Stimulated activated CD8-positive, alpha-beta memory T cell treated with anti-CD3 and anti-CD28 coated beads, Interleukin-15, amount 100 ng/mL, for 4 hours (primary cell): ENCODE measurements at places on chromosomes 16 and 17.
A peak's percentile ranks its signal among the peaks of the same experiment; 100 is the strongest.

GRCh38 chr16:57637020-57637419 lies 8.6 kb downstream of the ADGRG1 start:
- no peak for DNase-seq

DNA sequence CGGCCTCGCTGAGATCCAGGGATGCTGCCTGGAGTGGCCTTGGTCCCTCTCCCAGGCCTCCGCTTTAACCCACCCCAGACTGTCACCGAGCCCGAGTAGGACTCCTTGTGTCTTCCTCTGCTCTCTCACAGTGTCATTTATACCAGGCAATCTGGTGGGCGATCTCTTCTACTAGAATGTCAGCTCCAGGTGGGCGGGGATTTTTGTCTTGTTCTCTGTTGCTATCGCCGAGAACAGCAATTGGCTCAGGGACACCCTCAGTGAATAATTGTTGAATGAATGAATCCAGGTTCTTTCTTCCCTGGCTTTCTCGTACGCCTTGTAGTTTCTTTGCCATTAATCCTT lies 591 bp downstream of the DHX38 start:
- no peak for DNase-seq

DNA sequence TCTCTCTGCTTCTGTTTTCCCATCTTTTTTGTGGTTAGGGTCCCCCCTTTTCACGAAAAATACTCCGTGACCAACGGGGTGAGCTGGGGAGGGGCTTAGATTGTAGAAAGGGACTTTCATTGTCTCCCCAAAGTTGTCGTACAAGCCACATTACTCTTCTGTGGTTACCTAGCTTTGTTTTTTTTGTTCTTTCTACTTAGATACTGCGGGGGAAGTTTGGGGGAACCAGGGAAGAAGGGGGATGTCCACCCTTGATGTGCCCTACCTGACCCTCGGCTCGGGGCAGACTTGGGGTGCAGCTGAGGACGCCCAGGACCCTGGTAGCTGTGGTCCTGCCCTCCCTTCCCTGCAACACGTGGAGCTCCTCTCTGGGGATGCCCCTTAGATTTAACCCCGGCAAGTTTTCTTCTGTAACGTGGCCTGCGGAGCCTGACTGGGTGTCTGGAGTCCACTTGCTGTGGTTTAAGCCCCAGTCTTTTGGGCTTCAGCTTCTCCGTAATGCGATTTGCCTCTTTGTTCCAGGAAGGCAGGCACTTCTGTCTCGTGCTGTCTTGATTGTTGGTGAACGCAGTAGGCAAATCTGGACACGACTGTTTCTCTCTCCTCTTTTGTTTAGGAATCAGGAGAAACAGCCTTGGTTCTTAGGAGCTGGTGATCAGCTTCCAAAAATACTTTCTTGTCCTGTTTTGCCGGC lies 892 bp downstream of the ABCC1 start:
- no peak for DNase-seq

DNA sequence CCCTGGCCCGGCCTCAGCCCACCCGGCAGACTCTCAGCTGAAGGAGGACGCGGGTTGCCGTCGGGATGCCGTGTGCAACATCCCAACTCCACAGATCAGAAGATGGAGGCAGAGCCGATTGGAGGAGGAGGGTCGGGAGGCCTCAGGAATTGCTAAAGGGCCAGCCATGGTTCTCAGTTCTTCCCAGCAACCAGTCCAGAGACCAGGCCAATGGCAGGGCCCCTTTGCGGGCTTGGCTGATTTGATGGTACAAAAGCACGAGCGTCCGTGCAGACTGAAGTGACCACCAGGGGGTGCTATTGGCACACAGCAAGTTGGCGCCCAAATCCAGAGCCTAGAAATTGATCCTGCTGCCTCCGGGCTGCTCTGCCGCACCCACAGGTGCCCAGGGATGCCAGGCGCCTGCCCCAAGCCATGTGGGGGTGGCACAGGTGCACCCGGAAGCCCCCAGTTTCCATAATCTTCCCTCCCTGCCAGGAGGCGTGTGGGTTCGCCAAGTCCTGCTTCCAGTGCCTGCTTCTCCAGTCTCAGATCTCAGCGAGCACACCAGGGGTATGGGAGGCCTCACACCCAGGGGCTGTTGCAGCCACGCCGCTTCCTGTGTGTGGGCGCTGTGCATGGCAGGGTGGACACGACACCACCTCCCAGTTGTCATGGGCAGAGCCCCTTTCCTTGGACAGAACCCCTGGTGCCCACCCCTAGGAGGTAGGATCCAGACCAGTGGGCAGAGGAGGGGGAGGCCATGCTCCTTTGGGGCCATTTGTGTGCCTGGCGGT lies 7.1 kb upstream of the TEX19 start:
- peak; percentile 54 for DNase-seq

DNA sequence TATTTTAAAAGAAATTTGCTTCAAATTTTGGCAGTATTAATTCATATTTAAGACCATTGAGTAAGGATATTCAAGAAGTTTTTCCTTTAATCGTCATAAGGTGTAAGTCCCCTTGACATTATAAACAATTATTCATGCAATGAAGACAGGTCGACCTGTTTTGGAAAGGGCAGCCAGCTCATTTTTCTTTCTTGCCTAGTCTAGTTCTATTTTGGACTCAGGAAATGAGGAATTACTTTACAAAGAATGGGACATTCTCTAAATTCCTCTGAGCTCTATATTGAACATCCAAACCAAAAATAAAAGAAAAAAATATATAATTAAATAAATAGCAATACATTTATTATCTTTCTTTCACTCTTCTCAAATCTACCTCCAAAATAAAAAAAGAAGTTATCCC lies 595.6 kb upstream of the KIF2B start:
- no peak for DNase-seq

GRCh38 chr17:39151943-39152818 lies 744 bp upstream of the PLXDC1 start:
- DNase-seq: no peak

DNA sequence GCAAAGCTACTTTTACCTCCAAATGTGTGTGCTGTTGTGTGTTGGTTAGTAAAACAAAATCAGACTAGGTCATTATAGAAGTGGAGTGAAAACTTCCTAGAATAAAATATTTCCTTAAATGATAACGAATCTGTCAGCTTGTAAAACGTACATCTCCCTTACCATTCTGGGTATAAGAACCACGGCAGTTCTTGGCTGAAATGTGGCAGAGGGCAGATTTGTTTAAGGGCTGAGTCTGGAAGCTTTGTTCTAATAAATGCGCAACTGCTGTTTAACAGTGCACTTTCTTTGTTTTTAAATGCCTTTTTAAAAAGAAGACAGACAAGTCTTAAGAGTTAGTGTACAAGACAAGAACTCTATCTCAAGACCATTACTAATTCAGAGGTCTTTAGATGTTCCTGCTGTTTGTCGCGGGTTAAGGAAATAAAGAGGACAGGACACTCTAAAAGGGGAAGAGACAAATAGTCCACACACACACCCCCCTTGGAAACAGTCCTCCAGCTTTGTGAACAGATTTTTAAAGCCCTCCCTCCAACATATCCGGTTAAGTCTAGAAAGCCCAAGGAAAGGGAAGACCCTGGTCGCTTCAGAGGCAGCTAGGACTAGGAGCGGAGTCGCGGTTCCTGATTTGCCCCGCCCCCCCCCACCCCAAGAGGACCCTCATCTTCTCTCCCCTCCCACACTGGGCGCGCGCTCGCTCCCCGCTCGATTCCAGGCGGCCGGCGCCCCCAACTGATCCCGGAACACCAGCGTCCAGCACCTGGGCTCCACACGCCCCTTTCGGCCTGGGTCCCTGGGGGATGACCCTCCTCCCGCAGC lies 658 bp downstream of the SYNRG start:
- DNase-seq: peak; percentile 9

- no peak for DNase-seq
Observed at GRCh38 chr17:79950306-79950705, 85.4 kb downstream of the TBC1D16 start.

DNA sequence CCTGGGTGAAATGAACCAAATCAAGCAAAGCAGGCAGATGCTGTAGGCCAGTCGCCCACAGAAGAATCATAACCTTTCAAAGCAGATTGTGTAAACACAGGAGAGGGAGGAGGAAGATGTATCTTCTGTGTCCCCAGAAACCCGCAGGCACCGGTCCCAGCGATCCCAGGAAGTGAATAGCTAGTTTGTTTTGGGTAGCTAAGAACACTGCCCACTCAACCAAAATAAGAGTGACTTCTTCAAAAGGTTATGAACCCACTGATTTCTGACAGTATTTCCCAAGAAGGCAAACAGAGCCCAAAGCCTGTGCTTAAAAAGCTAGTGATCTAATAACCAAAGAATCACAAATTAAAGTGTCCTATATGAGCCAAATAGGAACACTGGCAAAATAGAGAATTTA lies 67.8 kb downstream of the GRIN2A start:
- no peak for DNase-seq

GRCh38 chr17:78307887-78308638 lies 51.8 kb downstream of the SOCS3 start:
- no peak for DNase-seq

- DNase-seq: no peak
Observed at GRCh38 chr16:55480228-55480655, 1.2 kb downstream of the MMP2 start.

DNA sequence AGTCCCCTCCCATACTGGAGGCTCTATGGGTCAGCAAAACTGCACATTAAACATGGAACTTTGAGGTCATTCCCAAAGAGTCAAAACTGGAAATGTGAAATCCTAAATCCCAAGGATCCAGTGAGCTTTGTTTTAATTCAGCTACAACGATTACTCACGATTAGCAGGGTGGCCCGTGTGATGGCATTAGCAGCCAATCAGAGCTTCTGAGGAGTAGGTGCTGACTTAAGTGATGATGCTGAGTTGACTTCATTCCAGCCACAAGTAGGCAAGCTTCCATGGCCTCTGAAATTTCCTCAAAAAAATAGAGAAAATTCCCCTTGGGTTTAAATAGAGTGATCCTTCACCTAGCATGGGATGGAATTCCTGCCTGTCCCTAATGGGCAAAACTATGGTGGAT lies 28.1 kb upstream of the BEAN1 start:
- no peak for DNase-seq

DNA sequence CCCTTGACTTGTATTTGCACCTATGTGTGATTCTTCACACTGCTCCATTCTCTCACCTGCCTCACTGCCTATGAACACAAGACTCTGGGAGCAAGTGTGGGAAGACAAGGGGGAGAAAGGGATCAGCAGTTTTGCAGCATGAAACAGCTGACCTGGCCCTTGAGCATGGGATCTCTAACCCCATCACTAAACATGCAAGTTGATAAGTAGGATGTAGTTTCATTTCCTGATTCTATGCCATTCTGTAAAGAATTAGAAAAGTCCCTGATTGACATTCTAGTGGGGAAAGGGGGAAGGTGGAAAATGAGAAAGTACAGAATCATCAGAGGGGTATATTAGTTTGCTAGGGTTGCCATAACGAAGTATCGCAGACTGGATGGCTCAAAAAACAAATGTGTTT lies 25.3 kb upstream of the MYOCD start:
- no peak for DNase-seq

- no peak for DNase-seq
Observed at GRCh38 chr16:11171448-11171709, 84.6 kb downstream of the SOCS1 start.

- no peak for DNase-seq
Observed at GRCh38 chr16:74888232-74888862, 96.6 kb downstream of the WDR59 start.

DNA sequence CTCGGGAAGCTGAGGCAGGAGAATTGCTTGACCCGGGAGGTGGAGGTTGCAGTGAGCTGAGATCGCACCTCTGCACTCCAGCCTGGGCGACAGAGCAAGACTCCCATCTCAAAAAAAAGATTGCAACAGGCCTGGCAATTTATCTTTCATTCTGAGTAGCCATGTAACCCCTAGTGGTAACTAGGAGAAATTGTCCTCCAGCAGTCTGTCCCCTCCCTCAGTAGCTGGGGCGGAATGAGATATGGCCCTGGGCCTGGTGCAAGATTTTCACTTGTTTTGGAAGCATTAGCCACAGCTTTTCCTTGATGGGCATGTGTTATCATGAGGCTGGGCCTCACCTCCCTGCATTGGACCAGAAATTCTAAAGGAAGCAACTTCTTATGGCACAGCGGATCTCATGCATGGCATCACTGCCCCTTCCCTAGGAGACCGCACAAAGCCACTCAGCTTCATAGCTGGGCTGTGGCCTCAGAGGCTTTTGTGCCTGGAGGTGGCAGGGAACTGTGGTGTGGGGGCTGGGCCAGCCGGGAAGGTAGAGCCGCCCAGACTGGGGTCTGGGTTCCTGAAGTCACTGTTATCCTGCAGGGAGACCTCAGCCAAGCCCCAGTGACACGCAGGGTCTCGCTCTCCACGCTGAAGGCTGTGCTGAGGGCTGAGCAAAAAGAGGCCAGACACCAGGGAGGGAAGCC lies 13.4 kb downstream of the NATD1 start:
- no peak for DNase-seq

DNA sequence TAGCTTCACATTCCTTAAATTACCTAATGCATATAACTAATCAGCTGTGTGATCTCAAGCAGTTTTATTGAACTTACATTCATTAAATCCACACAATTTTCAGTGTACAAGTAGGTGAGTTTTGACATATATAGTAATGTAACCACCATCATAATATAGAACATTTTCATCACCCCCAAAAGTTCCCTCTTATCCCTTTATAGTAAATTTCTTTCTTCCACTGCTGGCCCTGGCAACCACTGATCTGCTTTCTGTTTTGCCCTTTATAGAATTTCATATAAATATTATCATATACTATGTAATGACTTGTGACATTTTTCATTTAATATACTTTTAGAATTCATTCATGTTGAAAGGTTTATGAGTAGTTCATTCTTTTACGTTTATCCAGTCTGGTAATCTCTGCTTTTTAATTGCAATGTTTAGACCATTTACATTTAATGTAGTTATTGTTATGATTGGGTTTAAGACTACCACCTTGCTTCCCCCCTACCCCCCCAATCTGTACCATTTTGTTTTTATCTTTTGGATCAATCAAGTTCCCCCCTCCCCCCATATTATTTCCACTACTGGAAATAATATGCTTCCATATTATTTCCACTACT lies 125.3 kb upstream of the NACA2 start:
- no peak for DNase-seq

GRCh38 chr17:29176558-29177351 lies 3.4 kb downstream of the MYO18A start:
- DNase-seq: peak; percentile 15
